Mesenteric fat pad (tissue), 1 donor: ENCODE measurements at places on chromosomes 1 and 21.
A peak's percentile ranks its signal among the peaks of the same experiment; 100 is the strongest.

DNA sequence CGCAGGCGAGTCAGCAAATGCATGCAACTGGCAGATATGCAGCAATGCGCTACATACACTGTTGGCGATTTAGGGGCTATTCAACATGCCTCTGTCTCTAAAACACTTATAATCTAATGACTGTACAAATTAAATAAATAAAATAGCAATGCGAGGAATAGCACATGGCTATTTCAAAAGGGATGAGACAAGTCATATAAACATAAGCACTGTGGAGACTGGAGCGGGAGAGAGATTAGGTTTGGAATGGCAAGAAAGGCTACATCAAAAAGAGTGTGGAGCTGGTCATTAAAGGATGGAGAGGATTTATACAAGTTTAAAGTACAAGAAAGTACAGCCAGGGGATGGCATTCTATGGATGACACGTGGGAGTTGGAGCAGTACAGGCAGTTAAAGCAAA is 523.5 kb upstream of the CAMK1G start:
- no peak for DNase-seq

DNA sequence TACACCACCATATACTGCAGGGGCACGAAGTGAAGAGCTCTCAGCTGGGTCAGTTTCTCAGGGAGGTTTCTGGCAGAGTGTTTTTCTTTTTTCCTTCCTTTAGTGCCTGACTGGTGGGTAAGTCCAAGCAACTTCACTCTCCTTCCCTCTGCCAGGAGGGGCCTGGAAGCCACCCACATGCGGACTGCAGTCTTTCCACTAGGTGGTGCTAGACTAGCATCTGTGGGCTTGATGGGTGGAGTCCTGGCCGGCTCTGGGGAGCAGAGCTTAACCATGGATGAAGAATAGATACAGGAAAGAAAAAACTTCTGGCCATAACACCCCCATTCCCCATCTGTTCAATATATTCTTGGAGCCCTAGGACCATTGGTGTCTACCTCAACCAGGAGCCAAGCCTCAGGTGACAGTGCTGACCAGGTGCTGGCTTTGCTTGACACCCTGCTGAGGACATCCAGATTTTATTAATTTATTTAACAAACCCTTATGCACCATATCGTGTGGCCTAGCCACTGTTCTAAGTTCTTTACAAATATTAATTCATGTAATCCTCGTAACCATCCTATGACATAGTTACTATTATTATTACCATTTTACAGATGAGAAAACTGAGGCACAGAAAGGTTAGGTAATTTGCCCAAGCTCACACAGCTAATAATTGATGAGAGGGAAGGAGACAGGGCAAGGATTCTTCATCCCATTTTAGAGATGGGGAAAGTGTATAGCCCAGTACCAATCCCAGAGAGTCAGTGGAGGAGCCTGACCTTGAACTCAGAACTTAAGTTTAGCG is 126.7 kb upstream of the CSF3R start:
- no peak for DNase-seq

DNA sequence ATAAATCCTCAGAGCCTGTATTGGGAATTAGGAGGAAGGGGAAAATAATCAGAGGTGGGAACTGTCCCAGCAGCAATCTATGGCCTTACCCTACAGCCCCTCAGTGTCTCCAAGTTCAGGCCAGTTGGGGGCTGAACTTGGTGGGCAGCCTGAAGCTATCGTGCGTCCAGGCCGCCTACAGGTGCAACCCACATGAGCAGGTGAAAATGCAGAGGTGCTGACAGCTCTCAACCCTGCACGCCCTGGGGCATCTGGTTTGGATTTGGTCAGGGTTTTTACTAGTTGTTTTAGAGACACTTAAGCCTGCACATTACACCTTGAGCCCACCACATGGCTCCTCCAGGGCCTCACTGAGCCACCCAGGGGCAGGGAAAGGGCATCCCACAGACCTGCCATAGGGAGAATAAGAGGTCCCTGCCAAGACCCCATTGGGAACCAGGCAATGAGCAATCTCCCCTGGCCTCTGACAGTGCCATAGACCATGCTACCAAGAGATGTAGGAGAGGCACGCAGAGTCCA is 209.5 kb downstream of the FOXD2 start:
- peak; percentile 30 for DNase-seq

DNA sequence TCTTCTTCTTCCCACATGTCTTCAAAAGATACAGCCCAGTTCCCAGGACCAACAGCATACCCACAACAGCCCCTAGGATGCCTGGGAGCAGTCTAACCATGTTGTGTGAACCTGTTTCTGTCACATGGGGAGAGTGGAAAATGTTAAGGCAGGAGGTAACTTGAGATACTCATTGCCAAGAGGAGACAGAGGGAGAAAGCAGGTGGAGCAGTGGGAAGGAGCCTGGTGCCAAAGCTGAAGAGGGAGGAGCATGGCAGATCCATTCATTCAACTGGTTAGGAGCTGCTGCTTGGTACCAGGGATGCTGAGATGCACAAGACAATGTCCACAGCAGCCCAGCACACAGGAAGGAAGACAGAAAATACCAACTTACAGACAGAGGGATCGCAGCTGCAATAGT is 149.8 kb upstream of the ETV3 start:
- DNase-seq = no peak

- DNase-seq = no peak
Measured at GRCh38 chr1:167476061-167476460, 42.3 kb downstream of the CD247 start.

- no peak for DNase-seq
Measured at GRCh38 chr1:199322278-199322677, 683.4 kb downstream of the PTPRC start.

DNA sequence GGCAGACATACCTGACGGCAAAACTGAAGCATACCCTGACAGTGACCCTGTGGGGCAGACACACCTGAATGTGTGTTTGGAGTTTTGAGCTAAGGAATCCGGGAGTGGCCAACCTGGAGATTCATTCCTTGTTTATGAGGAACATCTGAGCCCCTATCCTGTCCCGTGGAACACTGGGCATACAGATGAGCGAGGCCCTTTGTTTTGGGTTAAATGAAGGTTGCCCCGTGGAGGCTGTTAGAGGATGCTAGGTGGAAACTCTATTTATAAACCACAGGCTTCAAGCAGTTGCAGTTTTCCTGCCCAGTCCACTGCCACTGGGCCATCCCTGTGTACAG is 18.1 kb downstream of the GALNT2 start:
- DNase-seq = peak; percentile 37

GRCh38 chr1:90616395-90616794 is 100.7 kb downstream of the BARHL2 start:
- DNase-seq = no peak

DNA sequence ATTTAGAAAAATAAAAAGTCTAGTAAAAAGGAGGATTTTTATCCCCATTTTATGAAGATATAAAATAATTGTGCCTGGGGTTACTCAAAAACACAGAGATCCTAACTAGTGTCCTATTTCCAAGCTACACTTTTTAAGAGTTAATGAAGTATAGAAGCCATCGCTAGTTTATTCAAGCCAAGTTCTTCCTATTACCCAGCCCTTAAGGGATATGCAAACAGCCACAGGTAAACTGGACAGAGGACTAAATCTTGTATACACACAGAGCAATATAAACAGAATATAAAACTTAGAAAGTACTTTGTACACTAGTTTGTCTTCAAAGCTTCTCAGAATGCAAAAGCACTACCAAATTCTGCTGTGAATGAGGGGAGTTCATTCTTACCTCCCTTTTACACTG is 111.1 kb downstream of the RERE start:
- DNase-seq = no peak

- no peak for DNase-seq
Measured at GRCh38 chr1:99490031-99490430, 155.9 kb upstream of the PALMD start.

- no peak for DNase-seq
Measured at GRCh38 chr1:192489748-192490147, 85.8 kb upstream of the RGS1 start.

GRCh38 chr1:89810880-89811279 is 10.0 kb upstream of the LRRC8D start:
- no peak for DNase-seq

GRCh38 chr1:151547900-151548230 is 7.8 kb downstream of the TUFT1 start:
- DNase-seq = no peak

- peak; percentile 65 for DNase-seq
Measured at GRCh38 chr21:42424914-42425541, 21.3 kb downstream of the UBASH3A start.

- DNase-seq = peak; percentile 43
Measured at GRCh38 chr1:47179988-47180563, 9.8 kb downstream of the PDZK1IP1 start.

GRCh38 chr1:206002871-206003801 is at the start of gene RAB7B:
Gene RAB7B (minus strand): TSS chr1:206003395. CDS start chr1:205994135, 9,260 bp downstream.
- DNase-seq = peak; percentile 89

GRCh38 chr1:201036188-201036842 is 12.8 kb upstream of the KIF21B start:
- DNase-seq = no peak

DNA sequence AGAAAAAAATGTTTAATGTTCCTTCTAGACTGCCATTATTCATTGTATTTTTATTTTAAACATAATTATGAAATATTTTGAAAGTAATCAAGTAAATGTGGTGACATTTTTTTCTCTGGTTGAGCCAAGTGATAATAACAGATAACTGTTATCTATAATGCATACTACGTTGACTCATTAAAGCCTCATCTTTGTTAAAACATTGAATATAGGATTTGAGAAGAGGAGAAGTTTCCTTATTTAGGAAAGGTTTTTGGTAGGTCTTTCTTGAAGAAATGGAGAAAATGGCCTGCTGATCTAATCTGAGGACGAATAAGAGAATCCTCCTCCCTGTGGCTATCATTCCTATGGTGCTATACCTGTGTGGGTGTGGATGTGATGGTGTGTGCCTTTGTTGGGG is 89.0 kb downstream of the NFIA start:
- DNase-seq = no peak

- DNase-seq = no peak
Measured at GRCh38 chr21:29196670-29197191, 66.3 kb downstream of the MAP3K7CL start.

DNA sequence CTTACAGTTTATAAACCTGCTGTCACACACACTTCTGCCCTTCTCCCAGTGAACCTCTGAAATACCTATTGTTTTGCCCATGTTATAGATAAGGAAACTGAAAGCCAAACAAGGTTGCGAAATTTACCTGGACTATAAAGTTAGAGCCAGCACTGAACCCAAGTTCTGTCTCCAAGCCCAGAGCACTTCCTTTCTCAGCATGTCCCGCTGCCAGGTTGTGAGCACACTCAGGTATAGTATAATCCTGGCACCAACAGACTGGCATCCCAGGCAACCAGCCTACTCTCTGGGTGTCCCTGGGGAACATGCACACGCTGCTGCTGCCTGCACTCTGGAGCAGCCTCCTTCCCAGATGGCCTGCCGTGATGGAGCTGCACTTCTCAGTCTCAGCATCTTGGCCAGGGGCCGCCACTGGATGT is 45.1 kb downstream of the PGBD5 start:
- DNase-seq = no peak

DNA sequence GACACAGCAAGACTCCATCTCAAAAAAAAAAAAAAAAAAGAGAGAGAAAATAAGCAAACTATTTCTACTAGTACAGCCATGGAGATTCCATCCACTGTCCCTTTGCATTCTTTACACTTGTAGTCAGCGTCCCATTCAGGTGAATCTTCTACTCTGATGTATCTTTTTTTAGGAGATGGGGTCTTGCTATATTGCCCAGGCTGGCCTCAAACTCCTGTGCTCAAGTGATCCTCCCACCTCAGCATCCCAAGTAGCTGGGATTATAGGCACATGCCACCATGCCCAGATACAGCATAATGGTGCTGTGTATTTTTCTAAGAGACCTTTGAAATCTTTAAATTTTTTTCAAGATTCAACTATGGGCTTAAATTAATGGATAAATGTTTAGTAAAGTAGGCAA is 8.1 kb upstream of the CENPL start:
- no peak for DNase-seq

GRCh38 chr1:160727316-160727640 is 11.8 kb upstream of the SLAMF7 start:
- no peak for DNase-seq

DNA sequence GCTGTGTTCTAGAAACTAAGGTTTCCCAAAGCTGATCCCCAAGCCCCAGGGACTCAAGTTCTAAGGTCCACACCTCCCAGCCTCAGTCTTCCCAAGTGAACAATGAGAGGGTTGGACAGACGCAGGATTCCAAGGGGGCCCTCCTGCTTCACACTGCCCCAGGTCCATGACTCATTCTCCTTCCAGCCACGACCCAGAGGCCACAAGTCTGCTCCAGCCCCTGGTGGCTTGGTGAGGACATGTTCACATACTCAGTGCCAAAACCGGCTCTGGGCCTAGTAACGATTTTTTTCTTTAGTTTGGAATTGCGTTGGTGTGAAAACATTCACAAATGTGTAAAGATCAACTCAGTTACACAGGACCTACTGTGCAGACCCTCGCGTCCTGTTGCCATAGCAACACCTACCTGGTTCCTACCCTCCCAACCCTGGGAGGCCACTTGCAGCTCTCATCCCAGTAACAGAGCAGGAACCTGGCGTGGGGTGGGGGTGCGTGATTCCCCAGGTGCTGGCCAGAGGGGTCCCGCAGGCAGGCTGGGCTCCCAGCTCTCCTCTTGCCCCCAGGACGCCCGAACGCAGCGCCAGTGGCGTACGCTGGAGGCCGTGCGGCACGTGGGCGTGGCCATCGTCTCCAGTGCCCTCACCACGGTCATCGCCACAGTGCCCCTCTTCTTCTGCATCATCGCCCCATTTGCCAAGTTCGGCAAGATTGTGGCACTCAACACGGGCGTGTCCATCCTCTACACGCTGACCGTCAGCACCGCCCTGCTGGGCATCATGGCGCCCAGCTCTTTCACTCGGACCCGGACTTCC is 57.0 kb downstream of the DISP3 start:
- DNase-seq = no peak

GRCh38 chr1:20811916-20812315 is 24.8 kb upstream of the HP1BP3 start:
- DNase-seq = no peak

GRCh38 chr21:42453224-42453985 is 42.6 kb downstream of the RSPH1 start:
- DNase-seq = no peak

GRCh38 chr1:113255720-113256347 is 134.5 kb upstream of the MAGI3 start:
- no peak for DNase-seq

DNA sequence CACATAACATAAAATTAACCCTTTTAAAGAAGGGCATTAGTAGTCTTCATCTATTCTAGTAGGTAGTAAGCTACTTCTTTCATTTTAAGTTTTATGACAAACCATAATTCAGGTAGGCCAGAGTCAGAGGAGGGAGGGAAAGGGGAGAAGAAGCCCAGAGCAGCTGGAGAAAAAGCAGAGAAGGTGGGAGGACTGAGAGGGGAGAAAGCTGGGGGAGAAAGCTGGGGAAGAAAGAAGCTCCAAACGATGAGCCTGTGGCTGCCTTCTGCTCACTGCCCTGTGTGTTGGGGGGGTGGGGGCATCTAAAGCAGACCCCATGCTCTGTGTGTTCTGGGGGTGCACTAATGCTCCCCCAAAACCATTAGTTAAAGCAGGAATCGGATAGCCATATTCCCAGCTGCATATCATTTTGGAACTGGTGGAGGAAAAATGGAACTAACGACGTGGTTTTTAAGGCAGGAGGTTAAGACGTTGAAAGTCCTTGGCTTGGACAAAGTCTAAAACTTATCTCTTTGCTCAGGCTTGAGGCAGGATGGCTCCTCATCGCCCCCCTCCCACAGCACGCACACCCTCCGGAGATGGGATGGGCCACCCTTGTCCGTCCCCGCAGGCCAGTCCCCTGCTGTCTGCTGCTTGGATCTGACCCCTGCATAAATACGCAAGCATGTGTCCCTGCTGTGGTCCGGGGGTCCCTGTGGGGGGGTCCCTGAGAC is 184.2 kb downstream of the DYRK1A start:
- no peak for DNase-seq
